ENCODE measurements at places on chromosomes 4 and X.

GRCh38 chrX:9997524-9997923, 30.4 kb downstream of the CLDN34 start:
- peak; percentile 47 for DNase-seq

- DNase-seq = no peak
Observed at GRCh38 chrX:38336538-38337240, 9.4 kb upstream of the RPGR start.

DNA sequence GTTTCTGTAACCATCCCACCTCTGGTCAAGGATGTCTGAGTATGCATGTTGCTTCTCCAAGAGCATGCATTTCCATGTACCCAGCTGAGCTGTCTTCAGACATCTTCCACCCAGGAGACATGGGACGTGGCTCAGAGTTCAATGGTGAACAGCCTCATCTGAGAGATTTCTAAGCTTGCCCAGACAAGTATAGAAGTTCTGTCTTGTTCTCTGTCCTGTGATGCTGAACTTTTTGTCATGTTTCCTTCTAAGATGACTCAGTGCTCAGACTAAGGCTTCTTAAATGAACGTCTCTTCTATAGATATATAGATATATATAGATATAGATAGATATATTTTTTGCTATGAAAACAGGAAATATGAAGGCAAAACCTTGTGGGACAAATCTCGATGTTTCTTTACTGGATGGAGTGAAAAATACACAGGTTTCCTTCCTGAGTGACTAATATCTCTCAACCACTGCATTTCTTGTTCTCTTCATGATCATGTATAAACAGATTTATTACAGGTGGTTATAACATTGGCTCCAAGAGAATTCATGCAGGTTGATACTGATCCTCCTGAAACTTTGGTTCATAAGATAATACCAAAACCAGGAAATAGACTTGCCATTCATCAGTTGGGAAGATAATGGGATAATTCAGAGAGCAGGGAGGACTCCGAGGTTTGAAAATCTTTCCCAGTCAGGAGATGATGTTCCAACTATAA, 168.2 kb downstream of the ZNF518B start:
- no peak for DNase-seq

DNA sequence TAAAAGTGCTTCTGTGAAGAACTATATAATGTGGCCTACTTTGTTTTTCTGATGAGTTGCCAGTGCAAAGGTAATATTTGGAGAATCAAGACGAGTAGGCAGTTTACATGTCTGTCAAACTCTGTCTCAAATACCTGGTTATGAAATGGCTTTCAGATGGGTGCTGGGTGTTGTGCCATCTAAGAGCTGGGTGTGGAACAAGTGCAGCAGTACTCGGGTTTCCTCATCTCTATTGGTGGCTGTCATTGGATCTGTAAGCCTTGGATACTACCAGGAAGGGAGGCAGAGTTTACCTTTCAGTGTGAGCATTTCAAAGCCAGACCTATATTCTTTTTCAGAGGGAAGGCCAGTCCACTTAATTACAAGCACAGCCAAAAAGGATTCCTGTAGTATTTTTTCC, 37.2 kb downstream of the MTM1 start:
- no peak for DNase-seq

- DNase-seq = peak; percentile 39
Observed at GRCh38 chr4:48681856-48682255, 98.2 kb downstream of the FRYL start.

Measured in GM10248 (cell line).